ENCODE measurements at places on chromosomes 1 and 21.

DNA sequence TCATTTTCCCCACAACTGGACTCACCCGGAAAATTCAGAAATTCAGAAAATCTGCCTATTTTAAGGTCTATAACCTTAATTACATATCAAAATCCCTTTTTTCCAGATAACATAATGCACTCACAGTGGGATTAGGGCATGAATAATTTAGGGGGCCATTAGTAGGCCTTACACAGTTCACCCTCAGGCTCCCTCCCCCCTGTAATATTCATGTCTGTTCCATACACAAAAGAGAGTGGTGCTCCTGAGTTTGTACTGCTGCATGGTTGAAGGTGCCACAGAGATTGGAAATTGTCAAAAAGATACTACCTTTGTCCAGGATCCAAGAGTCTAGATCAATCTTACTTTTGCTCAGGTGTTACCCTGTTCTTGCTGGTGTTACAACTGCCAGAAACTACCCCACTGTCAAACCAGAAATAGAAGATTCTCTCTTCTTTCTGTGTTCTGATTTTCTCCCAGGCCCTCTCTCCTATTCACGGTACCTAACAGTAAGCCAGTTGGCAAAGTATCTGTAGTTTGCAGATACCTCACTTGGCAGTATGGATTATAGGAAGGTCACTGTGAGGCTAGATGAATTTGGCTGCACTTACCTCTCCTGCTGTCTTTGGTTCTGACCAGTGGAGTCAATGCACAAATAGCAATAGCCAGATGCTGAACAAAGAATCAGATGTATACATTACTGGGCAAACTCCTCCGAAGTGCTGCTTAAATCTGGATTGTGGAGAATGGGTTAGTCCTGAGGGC, 53.2 kb downstream of the C1orf198 start:
- DNase-seq: no peak

DNA sequence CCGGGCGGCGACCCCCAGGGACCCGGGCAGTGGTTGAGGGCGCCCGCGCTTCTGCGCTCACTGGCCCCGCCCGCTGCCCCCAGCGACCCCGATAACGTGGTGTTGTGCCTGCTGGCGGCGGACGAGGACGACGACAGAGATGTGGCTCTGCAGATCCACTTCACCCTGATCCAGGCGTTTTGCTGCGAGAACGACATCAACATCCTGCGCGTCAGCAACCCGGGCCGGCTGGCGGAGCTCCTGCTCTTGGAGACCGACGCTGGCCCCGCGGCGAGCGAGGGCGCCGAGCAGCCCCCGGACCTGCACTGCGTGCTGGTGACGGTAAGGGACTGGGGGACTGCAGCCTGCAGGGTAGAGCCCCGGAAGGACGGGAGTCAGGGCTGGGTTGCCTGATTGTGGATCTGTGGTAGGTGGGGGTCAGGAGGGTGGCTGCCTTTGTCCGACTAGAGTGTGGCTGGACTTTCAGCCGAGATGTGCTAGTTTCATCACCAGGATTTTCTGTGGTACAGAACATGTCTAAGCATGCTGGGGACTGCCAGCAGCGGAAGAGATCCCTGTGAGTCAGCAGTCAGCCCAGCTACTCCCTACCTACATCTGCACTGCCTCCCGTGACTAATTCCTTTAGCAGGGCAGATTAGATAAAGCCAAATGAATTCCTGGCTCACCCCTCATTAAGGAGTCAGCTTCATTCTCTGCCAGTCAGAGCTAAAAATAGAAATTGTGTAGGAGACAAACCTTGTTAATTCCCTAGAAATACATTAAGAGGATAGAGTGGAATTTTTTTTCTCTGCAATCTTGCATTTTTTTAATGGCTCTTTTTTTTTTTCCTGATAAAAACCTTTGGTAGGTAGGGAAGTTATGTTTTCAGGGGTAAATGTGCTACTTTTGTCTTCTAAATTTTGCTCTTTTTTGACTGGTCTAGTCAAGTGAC, 1.5 kb downstream of the GADD45A start:
- peak; percentile 98 for DNase-seq

GRCh38 chr1:30668546-30669327, 54.6 kb downstream of the MATN1 start:
- peak; percentile 13 for DNase-seq

GRCh38 chr1:160077486-160077885, 3.9 kb upstream of the KCNJ9 start:
- DNase-seq: no peak

DNA sequence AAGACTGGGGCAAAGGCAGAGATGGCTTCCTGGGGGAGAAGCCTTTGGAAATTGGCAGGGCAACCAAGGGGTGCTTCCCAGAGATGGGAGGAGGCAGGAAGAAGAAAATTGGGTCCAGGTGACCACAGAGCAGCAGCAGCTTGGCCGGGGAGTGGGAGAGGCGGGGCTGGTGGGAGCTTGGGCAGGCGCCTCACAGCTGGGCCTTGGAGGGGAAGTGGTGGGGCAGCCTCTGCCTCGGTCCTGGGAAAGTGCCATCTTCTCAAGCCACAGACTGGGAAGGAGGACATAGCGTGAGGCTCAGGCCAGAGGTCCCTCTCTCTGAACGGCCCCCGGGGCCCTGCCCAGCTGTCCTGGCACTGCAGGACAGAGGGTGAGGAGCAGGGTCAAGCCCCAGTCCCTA, 24.0 kb upstream of the WASF2 start:
- no peak for DNase-seq

- DNase-seq: peak; percentile 38
These were observed 46.0 kb upstream of the FOXO6 start for GRCh38 chr1:41315146-41315822.

- no peak for DNase-seq
These were observed 76.5 kb downstream of the ARHGEF10L start for GRCh38 chr1:17615959-17616358.

GRCh38 chr1:37725851-37726613, 33.7 kb downstream of the CDCA8 start:
- no peak for DNase-seq

GRCh38 chr1:65457868-65458267, 37.4 kb downstream of the LEPR start:
- DNase-seq: no peak

- DNase-seq: no peak
These were observed 33.7 kb downstream of the GLUL start for GRCh38 chr1:182357913-182358312.

DNA sequence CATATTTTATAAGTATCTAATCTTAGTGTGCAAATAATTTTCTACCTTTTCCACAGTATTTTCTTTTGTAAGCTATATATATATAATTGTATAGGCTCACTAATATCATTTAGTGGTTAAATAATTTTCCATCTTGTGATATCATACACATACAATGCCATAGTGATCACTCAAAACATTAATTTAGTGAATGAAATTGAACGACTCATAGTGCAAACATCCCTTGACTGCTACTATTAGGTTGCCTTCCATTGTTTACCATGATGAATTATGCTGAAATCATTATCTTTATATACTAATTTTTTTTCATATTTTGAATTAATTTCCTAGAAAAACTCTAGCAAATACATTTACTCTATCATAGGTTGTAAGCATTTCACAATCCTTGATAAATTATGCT, 127.1 kb downstream of the PCNX2 start:
- DNase-seq: peak; percentile 12

- no peak for DNase-seq
These were observed 66.7 kb downstream of the TLR5 start for GRCh38 chr1:223076362-223076761.

DNA sequence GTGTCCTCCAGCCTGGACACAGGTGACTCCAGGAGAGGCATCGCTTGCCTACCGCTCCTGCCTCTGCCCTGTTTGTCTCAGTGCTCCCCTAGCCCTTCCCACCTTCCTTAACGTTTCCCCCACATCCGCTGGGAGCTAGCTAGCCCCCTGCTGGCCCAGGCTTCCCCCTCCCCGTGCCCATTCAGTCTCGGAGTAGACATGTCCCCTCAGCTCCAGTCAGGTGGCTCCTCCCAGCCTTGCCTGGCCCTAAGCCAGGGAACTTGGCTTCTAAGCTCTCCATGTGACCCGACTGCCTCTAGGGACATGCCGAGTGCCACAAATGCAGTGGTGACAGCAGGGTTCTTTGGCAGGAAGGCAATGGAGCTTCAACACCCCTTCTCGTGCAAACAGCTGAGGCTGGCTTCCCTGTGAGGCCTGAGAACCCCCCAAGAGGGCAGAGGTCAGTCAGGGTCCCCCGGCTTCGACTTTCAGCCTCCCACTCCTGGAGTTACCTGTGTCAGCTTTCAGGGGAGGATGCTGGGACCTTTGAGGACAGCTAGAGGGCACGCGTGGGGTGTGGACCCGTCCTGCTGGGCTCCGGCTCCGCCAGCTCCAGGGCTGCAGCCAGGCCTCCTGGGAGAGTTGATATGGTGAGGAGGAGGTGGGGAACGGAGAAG, 16.2 kb downstream of the DRAXIN start:
- no peak for DNase-seq
